ENCODE measurements at places on chromosomes 16 and 17.

GRCh38 chr16:71902656-71903365 is 7.5 kb downstream of the IST1 start:
- no peak for DNase-seq

GRCh38 chr16:2194166-2194834 is 2.1 kb downstream of the CASKIN1 start:
- peak; percentile 76 for DNase-seq

- no peak for DNase-seq
Observed at GRCh38 chr17:28841901-28842281, 699 bp downstream of the FAM222B start.

DNA sequence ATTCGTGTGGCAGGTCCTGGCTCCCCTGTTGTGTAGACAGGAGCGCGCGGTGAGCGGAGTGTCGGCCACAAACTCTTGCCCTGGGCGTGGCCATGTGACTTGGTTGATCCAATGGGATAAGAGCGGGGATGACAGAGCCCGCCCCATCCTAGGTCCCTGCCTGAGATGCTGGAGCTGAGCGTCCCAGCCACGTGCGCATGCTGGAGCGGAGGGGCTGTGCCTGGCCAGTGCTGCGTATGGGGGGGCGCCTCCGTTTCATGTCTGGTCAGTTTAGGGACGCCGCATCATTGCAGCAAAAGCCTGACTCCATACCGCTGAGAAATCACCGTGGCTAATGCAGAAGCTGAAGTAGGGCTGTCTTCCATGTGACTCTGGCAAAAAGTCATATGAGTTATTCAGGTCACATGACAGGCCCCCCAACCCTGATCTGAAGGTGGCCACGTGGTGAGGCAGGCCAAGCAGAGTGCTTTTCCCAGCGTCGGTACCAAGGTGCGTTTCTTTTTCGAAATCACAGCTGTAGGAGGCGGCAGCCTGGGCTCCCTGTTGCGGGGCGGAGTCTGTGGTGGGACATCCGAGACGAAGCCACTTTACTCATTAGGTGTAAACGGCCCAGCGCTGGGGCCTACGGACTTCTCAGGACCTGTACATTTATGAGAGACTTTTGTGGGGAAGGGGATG is 22.5 kb downstream of the HSBP1 start:
- no peak for DNase-seq

DNA sequence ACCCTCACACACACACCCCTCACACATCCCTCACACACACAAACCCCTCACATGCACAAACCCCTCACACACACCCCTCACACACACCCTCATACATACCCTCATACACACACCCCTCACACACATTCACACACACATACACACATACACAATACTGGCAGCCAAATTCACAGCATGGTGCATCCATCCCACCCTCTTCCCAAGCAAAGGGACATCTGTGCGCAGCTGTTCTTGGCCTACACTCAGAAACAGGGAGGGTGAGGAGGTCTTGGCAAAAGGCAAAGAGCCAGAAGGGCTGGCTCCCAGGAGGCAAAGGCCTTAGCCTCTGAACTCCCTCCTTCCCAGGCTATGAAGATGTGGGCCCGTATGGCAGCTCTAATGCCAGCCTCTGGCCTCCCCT is 23.4 kb downstream of the C17orf67 start:
- no peak for DNase-seq

- peak; percentile 3 for DNase-seq
Observed at GRCh38 chr16:5615868-5616642, 518.5 kb upstream of the EEF2KMT start.

DNA sequence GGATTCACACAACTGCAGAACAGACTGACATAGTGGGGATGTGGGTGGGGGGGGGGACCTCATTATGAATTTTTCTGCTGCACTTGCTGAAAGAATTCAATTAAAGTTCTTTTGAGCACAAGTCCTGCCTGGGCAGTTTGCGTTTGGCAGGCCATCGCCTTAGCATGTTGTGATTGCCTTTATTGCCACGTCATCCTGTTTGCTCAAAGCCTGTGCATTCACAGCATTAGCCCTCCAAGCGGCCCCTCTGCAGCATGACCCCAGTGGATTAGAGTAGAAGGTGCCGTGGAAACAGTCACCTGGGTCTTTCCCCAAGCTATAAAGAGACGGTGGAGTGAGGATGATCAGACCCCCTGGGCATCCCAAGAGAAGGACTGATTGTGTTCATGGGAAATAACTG is 17.2 kb downstream of the MSI2 start:
- no peak for DNase-seq

- no peak for DNase-seq
Observed at GRCh38 chr17:45334231-45334630, 17.4 kb upstream of the MAP3K14 start.

DNA sequence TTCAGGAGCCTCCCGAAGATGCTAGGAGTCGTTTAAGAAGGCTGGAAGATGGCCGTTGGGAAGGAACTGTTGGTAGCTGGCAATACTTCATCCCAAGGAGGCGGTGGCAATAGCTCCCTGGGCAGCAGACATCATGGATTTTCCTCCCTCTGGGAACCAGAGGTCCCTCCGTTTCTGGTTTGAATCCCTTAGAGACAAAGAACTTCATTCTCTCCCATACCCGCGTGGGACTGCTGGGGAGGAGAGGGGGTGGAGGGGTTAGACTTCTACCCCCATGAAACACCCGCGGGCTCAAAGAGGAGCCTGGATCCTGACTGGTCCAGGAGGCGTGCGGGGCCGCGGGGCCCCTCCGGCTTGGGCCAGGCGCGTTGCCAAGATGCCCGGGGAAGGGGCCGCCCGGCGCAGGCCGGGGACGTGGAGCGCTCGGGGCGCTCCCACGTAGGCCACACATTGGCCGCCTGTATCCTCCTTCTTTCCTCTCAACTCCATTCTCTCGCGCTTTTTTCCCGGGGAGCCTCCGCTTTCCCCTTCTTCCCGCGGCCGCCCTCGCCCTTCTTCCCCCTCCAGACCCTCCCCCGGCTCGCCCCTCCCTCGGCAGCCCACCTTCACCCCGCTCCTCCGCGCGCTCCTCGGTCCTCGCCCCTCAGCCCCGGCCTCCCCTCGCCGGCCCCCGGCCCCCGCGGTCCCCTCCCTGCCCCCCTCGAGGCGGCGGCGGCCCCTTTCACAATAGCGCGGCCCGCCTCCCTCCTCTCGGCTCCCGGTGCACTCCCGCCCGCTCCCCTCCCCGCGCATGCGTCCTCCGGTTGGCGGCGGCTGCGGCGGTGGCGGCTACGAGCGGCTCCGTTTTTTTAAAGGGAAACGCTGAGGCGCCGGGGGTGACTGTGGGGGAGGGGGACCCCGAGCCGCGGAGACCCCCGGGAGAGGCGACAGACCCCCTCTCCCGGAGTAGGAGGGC is at the start of gene MSL1:
TSS of gene MSL1 (plus strand) at position 791 of the 955 bp plus-strand sequence. CDS start 642 bp downstream, outside the sequence.
- peak; percentile 83 for DNase-seq

- DNase-seq, result peak; percentile 38
Observed at GRCh38 chr17:45135978-45136791, 698 bp downstream of the ACBD4 start.

GRCh38 chr16:51084074-51084928 is 66.8 kb downstream of the SALL1 start:
- DNase-seq, result no peak

DNA sequence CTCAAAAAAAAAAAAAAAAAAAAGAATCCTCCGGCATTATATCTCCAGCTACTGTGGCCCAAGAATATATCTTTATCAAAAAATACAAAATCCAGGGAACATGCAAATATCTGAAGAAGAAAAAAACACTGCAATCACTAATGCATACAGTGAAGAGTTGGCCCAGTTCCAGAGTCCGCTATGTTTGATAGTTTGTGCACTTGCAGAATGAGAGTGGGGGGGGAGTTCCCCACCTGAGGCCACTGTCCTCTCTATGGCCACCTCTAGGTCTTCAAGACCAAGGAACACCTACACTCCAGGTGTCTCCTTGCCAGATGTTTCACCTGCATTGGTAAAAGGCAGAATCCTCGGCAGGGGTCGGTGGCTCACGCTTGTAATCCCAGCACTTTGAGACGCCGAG is 4.0 kb downstream of the ZNF785 start:
- no peak for DNase-seq

- DNase-seq, result no peak
Observed at GRCh38 chr17:31493656-31494155, 102.2 kb downstream of the RAB11FIP4 start.

DNA sequence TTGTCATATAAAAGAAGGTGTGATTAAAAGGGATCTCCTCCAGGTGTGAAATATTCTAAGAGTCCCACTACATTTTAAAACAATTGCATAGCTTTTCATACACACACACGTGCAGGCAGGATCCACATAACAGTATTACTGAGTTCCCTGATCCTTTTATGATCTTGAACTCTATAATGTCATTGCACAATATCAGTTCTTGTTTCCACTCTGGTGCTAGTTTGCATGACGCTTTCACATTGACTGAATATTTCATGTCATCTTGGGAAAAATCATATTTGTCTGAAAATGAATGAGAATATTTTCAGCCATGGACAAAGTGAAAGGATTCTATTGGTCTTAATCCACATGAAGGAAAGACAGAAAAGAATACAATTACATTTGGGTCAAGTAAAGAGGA is 703.8 kb downstream of the CDH8 start:
- DNase-seq, result no peak

DNA sequence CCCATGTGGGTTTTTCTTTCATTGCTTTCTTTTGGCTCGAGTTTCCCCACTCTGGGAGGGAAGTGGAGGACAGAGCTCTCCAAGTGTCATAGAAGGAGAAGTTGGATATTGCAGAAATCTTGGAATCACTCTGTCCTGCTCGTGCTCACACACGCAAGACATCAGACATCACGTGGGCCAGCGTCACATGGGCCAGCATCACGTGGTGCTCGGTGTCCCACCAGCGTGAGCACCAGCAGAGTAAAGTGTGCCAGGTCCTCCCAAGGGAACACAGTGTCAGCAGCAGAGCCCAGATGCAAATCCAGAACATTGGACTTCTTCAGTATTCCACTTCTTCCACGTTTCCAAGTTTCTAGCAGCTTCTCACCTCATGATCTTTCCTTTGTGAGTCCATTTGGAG is 327.0 kb downstream of the FOXL1 start:
- no peak for DNase-seq

DNA sequence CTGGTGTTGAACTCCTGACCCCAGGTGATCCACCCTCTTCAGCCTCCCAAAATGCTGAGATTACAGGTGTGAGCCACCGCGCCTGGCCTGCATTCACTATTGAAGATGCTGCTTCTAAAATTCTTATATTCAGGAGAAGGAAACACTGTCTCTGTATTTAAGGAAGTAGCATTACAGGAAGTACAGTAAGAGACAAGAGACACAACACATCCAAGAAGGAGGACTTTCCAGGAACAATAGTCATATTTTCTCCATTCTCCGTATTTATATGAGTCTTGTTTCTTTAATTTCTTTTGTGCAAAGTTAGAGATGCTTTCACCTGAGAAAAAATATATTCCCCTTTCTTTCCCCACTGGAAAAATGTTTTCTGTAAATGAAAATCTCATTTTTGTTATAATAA is 18.3 kb upstream of the ABCA3 start:
- DNase-seq, result no peak

DNA sequence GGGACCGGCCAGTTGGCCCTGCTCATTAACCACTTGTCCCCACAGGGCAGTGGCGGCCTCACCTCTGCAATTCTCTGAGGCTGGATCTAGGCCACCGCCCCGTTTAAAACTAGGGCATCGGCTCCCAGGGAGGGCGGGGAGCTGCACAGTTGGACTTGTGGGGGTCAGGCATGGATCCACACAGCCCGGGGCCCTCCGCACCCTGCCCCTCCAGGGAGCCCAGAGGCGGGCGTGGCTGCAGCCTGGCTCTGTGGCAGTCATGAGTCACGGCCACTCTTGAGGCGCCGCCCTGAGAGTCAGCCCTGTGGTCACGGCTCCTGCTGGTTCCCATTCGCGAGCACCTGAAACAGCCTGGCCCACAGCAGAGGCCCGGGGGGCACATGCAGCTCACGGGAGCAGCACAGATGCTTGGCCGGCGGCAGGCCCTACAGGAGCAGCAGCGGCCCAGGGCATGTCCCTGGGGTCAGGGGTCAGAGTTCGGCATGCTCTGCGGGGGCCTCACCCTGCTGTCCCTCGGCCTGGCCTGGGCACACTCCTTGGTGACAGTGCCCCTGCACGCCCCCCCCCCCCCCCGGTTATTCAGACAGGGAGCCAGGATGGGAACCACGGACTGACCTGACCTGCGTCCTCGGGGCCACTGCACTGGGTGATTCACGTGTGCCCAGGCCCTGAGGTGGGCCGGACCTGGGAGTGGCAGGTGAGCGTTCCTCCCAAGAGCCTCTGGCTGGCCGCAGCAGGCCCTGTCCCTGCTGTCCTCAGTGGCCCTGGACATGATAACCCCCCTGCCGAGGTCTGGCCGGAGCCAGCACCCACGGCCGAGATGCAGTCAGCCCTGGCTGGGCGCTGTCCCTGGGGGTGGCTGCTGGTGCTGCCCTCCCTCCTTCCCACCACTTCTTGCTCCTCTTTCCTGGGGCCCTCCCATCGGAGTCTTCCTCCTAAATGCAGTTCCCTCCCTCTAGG is 8.2 kb downstream of the CAPN15 start:
- peak; percentile 93 for DNase-seq

DNA sequence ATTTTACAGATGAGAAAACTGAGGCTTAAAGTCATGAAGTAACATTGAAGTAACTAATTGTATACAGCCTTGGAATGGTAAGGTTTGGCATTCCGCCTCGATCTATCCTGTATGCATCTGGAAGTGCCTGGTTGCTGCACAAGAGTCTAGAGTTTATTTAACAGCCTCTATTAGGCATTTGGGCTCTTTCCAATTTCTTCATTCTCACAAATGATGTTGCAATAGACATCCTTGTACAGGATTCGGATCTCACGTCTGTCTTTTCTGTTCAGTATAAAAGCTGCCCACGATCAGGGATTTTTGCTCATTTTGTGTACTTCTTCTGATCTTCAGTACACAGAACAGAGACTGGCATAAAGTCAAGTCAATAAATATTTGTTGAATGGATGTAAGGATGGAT is 100.5 kb downstream of the AIPL1 start:
- no peak for DNase-seq

GRCh38 chr17:18064053-18064452 is 23.7 kb upstream of the DRG2 start:
- no peak for DNase-seq

DNA sequence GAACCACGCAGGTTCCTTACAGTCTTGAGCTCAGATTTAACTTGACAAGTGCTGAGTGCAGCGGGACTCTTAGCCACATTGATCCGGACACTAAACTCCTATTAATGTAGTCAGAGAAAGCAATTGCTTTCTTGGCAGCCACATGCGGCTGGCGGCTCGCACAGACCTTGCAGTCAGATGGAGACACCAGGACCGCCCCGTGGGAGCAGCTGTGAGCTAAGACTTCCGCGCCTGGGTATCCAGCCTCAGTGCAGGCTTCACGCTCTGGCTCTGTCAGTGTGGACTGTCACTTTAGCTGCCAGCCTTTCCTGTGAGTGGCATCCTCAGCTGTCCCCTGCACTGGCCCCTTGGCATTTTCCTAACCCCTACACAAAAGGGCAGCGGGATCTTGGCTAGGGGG is 80.9 kb upstream of the NLRP1 start:
- DNase-seq, result no peak

GRCh38 chr16:78695391-78695790 is 595.9 kb downstream of the WWOX start:
- no peak for DNase-seq

- DNase-seq, result peak; percentile 19
Observed at GRCh38 chr17:40996829-40997228, 2.9 kb upstream of the KRTAP3-3 start.

Data from ELR (cell line).